ENCODE measurements at places on chromosomes 12 and 14. TPM values are rescaled to one million over a fixed set of nuclear protein-coding genes. Genes with fewer than 3 reads are reported as not detected.

DNA sequence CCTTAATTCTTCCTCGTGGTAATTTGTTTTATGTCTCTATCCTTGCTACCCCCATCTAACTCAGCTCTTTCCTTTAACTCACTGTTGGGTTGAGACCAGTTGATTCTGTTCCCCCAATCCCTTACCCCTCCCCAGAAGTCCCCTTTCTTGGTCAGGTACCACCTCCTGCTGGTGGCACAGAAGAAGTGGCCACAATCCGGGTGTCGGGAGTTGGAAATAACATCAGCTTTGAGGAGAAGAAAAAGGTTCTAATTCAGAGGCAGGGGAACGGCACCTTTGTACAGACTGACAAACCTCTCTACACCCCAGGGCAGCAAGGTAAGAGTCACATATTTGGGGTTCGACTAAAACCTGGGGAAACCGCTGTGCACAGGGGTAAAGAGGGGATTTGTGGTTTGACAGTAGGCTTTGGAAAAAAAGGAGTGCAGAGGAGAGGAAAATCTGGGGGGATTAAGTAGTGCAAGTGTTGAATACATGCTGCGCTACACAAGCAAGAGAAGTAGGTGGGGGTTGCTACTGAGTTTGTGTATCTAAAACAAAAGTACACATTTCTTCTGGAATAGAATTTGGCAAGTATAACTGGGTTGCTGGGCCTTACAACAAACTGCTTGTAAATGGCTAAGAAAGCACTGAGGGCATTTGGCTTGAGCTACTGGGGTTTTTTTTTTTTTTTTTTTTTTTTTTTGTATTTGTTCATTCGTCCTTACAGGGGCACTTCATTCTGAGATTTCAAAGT, 1.3 kb downstream of the A2ML1 start:
- DNase-seq, result no peak

- DNase-seq, result no peak
Observed at GRCh38 chr12:93895089-93895445, 217.9 kb downstream of the CRADD start.

GRCh38 chr12:122836027-122836921, 1.0 kb downstream of the HIP1R start:
- DNase-seq, result peak; percentile 29

- no peak for DNase-seq
Observed at GRCh38 chr12:101372431-101372830, 35.1 kb downstream of the ARL1 start.

- DNase-seq, result no peak
Observed at GRCh38 chr12:109764123-109764522, 50.5 kb downstream of the FAM222A start.

- DNase-seq, result no peak
Observed at GRCh38 chr14:59337141-59337611, 128.0 kb downstream of the GPR135 start.

Gene CAPZA3
- total RNA-seq, result not detected

Gene OVCH1
- not detected for total RNA-seq

Gene GUCY2C
- not detected for total RNA-seq

Gene PRIMA1
- total RNA-seq, result 0.24 TPM

Measured in RPMI7951 (cell line).